ENCODE measurements at places on chromosomes 7 and 10. TPM values are rescaled to one million over a fixed set of nuclear protein-coding genes. Genes with fewer than 3 reads are reported as not detected.

- no peak for DNase-seq
Observed at GRCh38 chr10:11235771-11236170, 218.1 kb downstream of the CELF2 start.

- no peak for DNase-seq
Observed at GRCh38 chr7:65409363-65409762, 35.7 kb downstream of the ZNF92 start.

DNA sequence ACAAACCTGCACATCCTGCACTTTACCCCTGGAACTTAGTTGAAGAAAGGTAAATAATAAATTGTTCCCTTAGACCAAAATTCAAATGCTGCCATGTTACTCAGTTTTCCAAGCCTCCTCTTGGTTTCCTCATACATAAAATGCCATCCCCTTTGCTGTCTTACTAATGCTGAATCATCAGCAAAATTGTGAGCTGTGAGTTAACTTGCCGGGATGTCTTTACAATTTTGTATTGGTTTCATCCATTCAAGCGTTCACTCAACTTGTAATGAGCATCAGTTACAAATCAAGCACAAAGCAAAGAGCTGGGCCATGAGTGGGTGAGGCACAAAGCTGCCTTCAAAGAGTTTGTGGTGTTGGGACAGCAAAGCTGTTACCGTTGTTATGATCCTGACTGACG, 395.8 kb upstream of the ZMIZ1 start:
- peak; percentile 84 for DNase-seq

GRCh38 chr7:25759748-25760147, 392.2 kb upstream of the NFE2L3 start:
- DNase-seq: no peak

- DNase-seq: peak; percentile 15
Observed at GRCh38 chr10:70891627-70892026, 3.3 kb upstream of the PCBD1 start.

DNA sequence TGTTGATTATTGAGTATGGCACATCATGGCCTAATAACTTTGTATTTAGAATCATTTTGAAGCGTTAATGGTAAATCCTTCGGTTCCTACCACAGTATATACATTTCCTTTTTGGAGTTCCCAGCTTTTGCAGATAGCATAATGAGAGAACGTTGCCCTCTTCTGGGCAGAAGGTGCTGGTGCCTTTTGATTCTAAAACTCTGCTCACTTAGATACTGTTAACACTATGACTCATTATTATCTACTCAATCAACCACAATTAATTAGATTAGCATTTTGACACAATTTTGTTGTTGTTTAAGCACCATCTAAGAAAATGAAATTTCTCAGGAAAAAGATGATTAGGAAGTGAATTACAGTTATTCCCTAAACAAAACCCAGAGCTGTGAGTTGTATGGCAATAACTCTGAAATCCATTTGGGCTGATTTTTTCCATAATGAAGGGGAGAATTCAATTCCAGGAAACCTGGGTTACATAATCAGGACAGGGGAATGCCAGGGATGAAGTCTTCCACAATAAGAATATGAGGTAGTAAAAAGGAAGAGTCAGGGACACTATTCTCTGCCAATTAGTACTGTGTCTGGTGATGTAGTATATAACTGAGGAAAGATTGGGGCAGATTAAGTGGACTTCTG, 11.5 kb upstream of the DLD start:
- peak; percentile 75 for DNase-seq

DNA sequence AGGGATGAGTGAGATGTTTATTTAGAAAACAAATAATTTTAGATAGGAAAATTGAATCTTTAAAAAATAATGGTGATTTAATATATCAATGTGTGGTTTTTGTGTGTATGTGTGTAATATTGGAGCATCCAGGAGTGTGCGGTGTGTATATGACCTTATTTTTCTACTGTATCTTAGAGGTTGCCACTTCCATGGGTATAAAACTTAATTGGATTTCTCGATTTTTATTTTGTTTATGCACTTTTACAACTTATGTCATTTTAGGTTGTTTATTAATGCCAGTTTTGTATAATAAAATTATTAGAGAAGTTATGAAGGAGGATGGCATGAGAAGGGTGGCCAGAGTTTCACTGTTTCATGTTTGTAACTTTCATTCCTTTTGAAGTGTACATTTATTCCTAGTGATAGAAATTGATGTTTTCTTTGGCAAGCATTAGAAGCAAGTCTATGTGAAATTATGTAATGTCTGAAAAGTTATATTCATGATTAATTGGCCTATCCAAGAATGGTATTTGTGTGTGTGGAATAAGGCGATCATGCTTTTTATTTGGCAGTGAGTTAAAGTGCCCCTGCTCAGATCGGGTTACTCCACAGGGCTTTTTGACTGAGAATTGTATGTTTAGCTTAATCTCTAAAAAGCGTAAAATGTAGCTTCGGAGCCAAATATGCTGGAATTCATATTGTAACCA, 110.3 kb downstream of the KAT6B start:
- DNase-seq: no peak

DNA sequence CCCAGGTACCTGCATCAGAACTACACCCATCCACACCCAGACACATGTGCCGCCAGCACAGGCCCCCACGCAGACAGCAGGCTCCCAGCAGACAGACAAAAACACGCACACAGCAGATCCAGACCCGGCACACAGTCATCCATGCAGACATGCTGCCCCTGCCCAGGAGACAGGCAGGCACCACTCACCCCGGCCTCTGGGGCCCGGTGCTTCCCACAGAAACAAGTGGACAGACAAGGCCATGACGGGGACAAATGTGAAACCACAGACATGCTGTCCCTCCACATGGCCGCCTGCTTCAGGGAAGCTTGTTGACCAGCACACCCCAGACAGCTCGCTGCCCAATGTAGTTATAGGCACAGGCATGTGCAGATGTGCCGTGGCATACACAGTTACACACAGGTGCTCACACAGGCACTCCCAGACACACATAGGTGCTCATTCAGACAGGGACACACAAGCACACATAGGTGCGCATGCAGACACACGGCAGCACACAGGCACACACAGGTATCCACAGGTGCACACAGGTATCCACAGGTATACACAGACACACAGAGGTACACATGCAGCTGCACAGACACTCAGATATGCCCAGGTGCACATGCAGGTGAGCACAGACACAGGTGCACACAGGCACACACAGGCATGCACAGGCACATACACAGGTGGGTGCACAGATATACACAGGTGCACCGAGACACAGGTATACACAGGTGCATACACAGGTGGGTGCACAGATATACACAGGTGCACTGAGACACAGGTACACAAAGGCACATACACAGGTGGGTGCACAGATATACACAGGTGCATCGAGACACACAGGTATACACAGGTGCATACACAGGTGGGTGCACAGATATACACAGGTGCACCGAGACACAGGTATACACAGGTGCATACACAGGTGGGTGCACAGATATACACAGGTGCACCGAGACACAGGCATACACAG, 10.5 kb upstream of the SCART1 start:
- no peak for DNase-seq

- DNase-seq: no peak
Observed at GRCh38 chr7:94333810-94334209, 60.9 kb upstream of the COL1A2 start.

Gene ADRA2A
- not detected for total RNA-seq

Gene MIOS
- total RNA-seq: 79.2 TPM

Gene CTAGE8
- 3.9 TPM for total RNA-seq
